GM06990 (cell line): ENCODE measurements at places on chromosomes 2 and 18.

- DNase-seq: no peak
Measured at GRCh38 chr2:130328710-130329109, 14.0 kb upstream of the IMP4 start.

DNA sequence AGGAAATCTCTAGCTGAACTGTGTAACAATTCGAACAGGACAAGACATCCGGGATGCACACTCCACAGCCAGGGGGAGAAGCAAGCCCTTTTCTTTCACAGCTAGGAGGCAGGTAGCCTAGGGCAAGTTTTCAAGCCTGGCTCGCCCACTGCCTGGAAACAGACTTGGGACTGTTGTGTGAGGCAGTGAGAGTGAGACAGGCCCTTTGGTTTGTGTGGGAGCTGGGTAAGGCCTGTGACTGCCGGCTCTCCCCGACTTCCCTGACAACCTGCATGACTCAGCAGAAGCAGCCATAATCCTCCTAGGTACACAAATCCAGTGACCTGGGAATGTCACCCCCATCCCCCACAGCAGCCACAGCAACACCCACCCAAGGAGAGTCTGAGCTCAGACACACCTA lies 179.7 kb downstream of the WDPCP start:
- no peak for DNase-seq

DNA sequence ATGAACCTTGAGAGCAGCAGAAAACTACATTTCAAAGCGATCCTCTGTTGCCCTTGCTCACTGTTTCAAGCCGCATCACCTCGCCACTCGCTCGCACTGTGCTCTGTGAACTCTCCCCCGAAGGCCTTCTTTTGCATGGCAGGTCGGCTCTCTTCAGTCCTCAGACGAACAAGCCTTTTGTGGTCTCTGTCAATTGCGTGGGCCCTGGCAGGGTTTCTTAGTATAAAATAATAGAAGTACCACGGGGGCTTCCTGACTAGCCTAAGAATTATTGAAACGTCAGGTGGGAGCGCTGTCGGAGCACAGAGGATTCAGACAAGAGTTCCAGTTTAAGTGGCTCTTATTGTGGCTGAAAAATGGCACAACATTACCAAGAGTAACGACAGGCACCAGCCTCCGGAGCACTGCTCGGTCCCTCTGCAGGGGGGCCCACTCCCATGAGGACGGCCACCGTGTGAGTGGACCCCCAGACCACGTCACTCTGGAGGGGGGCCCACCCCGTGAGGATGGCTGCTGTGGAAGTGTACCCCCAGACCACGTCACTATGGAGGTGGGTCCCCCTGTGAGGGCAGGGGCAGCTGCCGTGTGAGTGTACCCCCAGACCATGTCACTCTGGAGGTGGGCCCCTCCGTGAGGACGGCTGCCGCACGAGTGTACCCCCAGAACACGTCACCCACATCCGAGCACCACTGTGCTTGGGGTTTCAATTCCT lies 237.7 kb downstream of the HDAC4 start:
- DNase-seq: no peak

DNA sequence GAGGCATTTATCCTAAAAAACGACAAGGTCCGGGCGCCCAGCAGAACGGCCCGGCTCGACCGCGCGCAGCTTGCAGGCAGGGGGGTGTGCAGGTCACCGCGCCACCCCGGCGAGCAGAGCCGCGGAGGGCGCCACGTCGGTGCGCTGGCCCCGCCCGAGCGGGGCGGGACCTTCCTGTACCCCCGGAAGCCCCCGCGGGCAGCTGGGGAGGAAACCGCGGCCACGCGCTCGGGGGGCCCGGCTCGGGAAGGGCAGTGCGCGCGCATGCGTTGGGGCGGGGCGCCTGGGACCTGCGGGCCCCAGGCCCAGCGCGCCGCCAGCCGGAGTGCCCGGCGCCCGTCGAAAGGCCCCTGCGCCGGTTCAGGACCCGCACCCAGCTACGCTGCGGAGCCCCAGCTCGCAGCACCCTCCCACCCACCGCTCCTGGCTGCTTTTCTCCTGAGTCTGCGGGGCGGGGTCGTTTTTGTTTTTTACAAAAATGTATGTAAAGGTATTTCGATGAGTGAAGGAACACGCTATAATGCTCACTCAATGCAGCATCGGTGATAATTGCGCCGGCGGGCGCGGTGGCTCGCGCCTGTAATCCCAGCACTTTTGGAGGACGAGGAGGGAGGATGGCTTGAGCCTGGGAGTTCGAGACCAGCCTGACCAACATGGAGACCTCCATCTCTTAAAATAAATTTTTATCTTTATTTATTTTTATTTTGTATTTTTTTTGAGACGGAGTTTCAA lies 47.7 kb upstream of the POMC start:
- peak; percentile 91 for DNase-seq

GRCh38 chr2:20585710-20586594 lies 64.9 kb downstream of the HS1BP3 start:
- no peak for DNase-seq

- no peak for DNase-seq
Measured at GRCh38 chr18:9661564-9661963, 46.5 kb upstream of the RAB31 start.

DNA sequence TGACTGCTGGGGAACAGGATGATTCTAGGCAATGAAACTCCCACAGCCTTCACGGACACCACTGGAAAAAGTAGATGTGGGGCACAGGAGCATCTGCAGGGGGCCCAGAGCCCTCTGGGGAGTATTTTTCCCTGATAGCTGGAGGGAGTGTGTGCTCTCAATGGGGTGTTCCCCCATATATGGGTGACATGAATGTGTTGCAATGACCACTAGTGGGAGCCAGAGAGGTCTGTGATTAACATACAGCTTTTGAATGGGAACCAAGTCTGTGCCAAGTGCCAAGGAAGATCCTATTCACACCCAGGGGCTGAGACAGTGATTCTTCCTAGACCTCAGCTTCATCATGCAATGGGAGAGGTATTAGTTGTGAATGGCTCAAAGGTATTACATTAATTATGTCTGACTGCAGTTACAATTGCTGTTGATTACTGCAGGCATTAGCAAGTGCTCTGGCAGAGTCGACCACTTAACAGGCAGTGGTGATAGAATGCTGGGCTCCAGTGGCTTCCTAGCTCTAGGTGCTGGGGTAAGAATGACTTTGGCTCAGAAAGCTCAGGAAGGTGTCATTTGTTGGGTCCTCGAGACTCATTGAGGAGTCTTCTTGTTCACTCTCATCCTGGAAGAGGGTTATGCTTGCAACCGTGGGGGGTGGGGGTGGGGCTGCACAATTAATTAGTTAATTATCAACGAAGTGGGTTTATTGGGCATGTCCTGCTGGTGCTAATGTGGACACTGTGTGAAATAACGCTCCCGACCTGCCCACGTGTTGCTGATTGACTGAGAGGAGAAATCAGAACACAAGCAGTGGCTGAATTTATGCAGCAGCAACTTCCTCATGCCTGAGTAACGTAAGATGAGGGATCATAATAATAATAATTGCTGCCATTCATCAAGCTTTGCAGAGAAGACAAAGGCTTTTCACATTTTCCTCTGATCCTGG lies 194.1 kb downstream of the CLIP4 start:
- DNase-seq: no peak

- no peak for DNase-seq
Measured at GRCh38 chr2:27655155-27655951, 8.1 kb downstream of the SUPT7L start.

DNA sequence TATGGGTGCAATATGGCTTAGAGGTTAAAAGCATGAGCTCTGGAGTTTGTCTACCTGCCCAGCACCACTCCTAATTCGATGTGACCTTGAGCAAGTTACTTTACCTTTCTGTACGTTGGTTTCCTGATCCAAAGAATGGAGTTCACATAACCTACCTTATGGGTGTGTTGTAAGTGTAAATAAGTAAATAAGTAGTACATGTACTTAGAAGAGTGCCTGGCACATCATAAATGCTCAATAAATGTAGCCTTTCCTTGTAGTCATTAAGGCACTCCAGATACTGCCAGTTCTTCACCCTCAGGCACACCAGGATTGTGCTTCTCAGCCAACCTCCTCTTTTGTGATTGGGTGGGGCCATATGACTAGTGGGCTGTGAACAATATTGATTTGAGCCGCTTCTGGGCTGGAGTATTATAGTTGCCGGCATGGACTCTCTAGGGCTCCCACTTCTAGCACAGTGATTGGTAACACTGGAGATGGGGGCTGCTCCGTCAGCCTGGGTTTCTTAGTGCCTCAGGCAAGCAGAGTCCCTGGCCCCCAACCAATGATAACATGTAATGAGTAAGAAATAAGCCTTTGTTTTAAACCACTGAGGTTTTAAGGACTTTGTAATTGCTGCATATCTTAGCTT lies 101.7 kb upstream of the NOSTRIN start:
- no peak for DNase-seq

DNA sequence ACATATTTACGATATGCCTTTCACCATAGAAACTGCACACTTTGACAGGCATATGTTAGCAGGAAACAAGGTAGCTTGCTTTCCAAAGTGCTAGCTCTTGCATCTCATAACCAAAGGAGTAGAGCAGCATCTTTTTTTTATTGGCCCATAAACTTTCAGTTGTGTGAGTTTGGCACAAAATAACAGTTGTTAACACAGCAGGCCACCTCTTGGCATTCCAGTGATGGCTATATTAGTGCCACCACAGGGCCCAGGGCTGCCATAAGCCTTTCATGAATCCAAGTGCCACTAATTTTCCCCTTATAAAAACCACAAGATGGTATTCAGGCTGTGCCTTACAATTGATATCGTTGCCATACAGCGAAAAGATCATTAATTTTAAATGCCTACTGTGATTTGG lies 40.3 kb upstream of the KLF7 start:
- no peak for DNase-seq

GRCh38 chr2:73083886-73084800 lies 12.6 kb upstream of the SFXN5 start:
- no peak for DNase-seq

GRCh38 chr2:157124731-157125130 lies 132.8 kb upstream of the GALNT5 start:
- DNase-seq: no peak

DNA sequence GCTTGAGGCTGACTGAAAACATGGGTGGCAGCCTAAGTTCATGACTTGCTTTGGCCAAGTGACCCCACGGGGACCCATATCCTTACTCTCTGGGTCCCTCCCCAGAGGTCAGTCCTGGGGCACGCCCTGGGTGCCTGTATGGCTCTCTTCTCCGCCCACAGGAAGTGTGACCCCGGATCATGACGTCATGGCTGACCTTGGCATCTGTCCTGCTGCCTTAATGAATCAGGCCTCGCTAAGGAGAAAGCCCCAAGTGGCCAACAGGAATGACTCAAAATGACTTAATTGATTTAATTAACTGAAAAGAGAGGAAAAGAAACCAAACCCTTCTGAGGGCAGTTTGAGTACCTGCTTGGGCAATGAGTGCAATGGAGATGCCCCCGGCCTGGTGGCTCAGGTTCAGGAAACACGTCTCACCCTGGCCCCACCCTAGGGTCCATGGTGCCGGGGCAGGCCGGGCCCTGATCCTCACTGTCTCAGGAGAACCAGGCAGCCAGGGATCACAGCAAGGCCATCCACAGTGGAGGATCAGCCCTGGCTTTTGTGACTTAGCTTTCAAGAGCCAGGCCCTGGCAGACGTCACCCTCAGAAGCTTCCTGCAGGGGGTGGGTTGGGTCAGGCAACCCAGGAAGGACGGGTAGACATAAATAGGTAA lies 112.0 kb downstream of the CYP26B1 start:
- no peak for DNase-seq
